ENCODE measurements at places on chromosomes 2 and 18.

DNA sequence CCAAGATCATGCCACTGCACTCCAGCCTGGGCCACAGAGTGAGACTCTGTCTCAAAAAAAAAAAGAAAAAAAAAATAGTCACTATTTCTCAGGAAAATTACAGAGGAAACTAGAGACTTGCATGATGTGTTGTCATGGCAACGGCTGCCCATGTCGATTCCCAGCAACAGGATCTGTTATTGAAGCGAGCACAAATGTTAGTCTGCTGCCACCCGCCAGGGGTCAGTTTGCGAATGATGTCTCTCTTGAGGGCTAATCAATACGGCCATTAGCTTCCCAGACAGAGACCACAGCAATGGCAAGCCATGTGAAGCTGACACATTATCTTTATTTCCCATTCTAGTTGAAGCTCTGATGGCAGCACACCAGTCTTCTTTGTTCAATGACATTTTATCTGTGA, 32.4 kb upstream of the ACYP2 start:
- no peak overlapping the region for H3K27ac ChIP-seq
- peaks cover 2% of the 10 kb centered on the region for H3K36me3 ChIP-seq
- DNase-seq = no peak
- H3K27me3 ChIP-seq = no peaks in the 10 kb centered on the region
- peaks cover 18% of the 10 kb centered on the region for H3K4me1 ChIP-seq

- H3K4me1 ChIP-seq = no peaks in the 10 kb centered on the region
- H3K27me3 ChIP-seq = no peaks in the 10 kb centered on the region
- no peak for DNase-seq
- no peak overlapping the region for H3K4me3 ChIP-seq
- no peak overlapping the region for H3K27ac ChIP-seq
These were observed 33.6 kb upstream of the ZSWIM2 start for GRCh38 chr2:186882511-186883071.

DNA sequence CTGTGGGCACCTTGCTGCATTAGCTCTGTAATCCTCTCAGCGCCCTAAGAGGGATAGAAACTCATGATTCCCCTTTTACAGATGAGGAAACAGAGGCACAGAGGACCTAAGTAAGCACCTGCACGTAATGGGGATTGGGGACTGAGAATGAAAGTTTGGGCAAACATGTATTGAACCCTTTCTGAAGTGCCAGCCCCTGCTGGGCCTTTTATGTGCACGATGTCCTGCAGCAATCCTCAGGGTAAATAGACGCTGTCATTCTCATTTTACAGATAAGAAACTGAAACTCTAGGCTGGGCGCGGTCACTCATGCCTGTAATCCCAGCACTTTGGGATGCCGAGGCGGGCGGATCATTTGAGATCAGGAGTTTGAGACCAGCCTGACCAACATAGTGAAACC, 117.4 kb downstream of the STPG4 start:
- peaks cover 14% of the 10 kb centered on the region for H3K4me1 ChIP-seq
- no peaks in the 10 kb centered on the region for H3K27me3 ChIP-seq
- H3K4me3 ChIP-seq = no peak overlapping the region

DNA sequence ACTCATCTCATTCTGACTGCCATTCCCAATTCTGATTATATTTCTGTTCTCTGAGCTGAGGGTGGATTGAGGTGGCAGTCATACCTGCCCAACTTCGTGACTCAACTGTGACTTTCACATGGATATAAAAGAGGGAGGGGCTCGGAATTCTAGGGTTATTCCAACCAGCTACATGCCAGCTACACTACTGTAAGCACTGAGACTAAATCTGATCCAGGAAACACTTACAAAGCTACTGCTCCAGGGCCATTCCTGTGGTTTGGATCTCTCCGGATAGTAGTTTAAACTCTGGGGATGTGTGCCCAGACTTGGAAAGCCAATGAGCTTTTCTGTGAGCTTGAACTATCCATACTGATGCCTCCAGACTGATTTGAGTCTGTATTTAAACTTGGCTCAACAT, 7.9 kb downstream of the MAP2 start:
- no peak for DNase-seq
- H3K4me3 ChIP-seq = no peak overlapping the region
- no peak overlapping the region for H3K27ac ChIP-seq
- no peaks in the 10 kb centered on the region for H3K4me1 ChIP-seq

DNA sequence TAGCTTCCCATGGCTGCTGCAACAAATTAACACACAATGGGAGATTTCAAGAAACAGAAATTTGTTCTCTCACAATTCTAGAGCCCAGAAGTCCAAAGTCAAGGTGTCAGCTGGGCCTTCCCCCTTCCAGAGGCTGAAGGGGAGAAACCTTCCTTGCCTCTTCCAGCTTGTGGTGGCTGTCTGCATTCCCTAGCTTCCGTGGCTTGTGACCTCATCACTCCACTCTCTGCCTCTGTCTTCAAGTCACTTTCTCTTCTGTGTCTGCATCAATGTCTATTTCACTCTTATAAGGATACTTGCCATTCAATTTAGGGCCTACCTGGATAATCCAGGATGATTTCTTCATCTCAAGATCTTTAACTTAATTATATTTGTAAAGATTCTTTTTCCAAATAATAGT, 16.8 kb upstream of the SRBD1 start:
- peaks cover 2% of the 10 kb centered on the region for H3K4me1 ChIP-seq
- no peak overlapping the region for H3K4me3 ChIP-seq
- DNase-seq = no peak

DNA sequence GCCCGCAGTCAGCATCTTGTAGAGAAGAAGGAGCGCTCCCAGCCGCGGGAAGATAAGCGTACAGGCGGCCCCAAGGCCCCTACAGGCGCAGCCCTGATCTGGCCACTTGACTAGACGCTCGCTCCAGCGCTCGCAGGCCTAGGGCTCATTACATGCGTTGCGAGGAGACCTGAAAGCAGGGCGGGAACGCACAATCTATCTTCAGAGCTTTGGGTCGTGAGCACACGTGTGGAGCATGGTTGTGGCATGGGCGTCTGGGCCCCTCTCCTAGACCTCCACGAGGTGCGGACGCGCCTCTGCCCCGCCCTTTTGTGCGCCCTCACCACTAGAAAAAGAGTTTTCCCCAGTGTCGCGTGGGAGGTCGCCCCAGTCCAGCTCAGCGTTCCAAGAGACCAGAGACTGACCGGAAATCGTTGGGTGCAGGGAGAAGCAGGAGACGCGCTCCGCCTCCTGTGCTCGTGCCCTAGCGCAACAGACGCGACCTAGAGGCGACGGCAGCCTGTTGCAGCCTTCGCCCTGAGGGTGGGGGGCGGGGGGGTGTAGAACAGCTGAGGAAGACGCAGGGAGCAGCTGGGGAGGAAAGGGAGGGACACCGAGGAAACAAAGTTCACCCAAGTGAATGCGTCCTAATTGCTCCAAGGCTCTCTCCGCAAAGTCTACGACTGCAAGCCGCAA, 12.6 kb downstream of the NR4A2 start:
- H3K36me3 ChIP-seq = peaks cover 4% of the 10 kb centered on the region
- H3K4me1 ChIP-seq = peaks cover 32% of the 10 kb centered on the region
- DNase-seq = no peak
- peaks cover 80% of the 10 kb centered on the region for H3K27me3 ChIP-seq
- no peak overlapping the region for H3K27ac ChIP-seq

GRCh38 chr2:12501469-12502158, 215.1 kb upstream of the TRIB2 start:
- H3K27ac ChIP-seq = peak overlapping the region; percentile 89
- no peaks in the 10 kb centered on the region for H3K27me3 ChIP-seq
- peaks cover 30% of the 10 kb centered on the region for H3K36me3 ChIP-seq
- peak; percentile 90 for DNase-seq
- peaks cover 96% of the 10 kb centered on the region for H3K4me1 ChIP-seq
- peak overlapping the region; percentile 28 for H3K4me3 ChIP-seq

DNA sequence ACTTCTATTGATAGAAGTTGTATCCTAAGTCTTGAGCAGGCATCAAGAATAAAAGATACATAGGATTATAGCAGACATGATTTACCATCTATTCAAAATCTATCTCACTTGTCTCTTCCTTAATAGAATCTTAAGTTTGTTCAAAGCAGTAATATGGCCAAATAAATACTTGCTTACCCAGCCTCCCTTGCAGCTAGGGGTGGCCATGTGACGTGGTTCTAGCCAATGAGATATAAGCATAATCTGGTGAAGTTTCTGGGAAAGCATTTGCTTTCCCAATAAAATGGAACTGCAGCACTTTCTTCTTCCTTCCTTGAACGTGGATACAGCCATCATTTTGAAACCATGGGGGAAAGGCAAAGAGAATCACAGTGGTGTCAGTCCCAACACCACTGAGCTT, 33.7 kb upstream of the SLC1A4 start:
- H3K4me3 ChIP-seq = no peak overlapping the region
- peaks cover 3% of the 10 kb centered on the region for H3K4me1 ChIP-seq
- DNase-seq = no peak
- H3K36me3 ChIP-seq = no peaks in the 10 kb centered on the region

DNA sequence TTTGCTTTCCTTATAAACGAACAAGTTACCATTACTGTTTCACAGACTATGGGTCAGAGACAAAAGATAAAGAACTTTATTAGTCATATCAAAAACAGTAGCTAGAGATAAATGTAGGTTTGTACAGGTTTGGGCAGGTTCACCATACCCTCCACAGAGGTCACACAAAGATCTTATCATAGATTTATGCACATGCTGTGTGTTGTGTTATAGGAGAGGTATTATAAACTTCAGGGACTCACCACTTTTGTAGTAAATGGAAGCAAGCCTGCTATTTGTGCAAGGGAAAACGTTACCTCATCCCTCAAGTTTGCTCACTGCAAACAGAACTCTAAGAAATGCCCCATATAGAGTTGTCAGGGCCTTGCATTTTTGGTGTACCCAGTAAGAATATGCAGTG, 584.5 kb upstream of the LRRTM1 start:
- no peaks in the 10 kb centered on the region for H3K36me3 ChIP-seq
- no peaks in the 10 kb centered on the region for H3K4me1 ChIP-seq
- no peak for DNase-seq
- H3K27ac ChIP-seq = no peak overlapping the region

DNA sequence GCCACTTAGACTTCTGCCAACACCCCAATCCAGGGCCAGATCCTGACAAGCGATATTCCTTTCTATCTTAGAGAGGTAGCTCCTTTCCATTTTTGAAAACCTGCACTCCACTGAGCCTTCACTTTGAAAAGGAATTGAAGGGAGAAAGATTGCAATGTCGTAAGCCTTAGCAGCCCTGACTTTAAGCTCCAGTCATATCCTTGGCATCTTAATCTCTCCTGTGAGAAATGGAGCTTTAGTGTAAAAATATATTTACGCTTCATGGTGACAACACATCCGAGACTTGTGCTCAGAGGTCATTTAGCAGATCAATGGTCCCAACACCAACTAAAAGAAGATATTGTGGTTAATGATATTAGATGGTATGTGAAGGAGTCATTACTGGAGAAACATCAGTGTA, 235.8 kb upstream of the MEX3C start:
- no peak overlapping the region for H3K27ac ChIP-seq
- no peaks in the 10 kb centered on the region for H3K36me3 ChIP-seq
- H3K27me3 ChIP-seq = peaks cover 20% of the 10 kb centered on the region
- DNase-seq = no peak
- no peak overlapping the region for H3K4me3 ChIP-seq

- H3K27me3 ChIP-seq = no peaks in the 10 kb centered on the region
- peaks cover 12% of the 10 kb centered on the region for H3K36me3 ChIP-seq
- no peak overlapping the region for H3K27ac ChIP-seq
These were observed 84.2 kb downstream of the SLC39A10 start for GRCh38 chr2:195741191-195741590.

DNA sequence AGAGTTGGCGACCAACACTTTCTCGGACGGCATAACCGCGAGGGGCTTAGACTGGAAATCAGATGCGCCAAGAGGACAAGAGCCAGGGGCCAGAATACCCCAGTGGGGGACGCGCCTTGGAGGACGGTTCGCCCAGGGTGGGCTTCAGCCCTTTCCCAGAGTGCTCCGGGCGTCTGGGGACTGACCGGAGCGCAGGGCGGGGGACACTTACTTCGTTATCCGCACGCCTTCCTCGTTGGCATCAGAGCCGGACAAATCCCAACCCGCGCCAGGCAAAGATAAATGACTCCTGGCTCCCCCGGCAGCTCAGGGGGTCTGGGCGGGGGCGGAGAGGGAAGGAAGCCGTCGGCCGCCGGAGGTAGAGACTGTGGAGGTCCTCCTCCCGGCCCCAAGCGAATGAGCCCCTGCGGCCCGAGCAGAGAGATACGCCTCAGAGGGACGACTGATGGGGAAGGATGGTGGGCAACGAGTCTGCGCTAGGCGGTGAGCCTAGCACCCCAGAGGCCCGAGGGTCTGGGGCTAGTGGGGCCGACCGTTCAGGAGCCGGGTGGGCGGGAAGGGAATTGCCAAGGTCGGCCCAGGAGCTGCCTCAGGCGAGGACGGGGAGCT, 4.7 kb upstream of the SATB2 start:
- H3K4me1 ChIP-seq = peaks cover 27% of the 10 kb centered on the region
- H3K27me3 ChIP-seq = peaks cover 70% of the 10 kb centered on the region
- peaks cover 16% of the 10 kb centered on the region for H3K36me3 ChIP-seq
- no peak for DNase-seq
- peak overlapping the region; percentile 39 for H3K4me3 ChIP-seq
- no peak overlapping the region for H3K27ac ChIP-seq

DNA sequence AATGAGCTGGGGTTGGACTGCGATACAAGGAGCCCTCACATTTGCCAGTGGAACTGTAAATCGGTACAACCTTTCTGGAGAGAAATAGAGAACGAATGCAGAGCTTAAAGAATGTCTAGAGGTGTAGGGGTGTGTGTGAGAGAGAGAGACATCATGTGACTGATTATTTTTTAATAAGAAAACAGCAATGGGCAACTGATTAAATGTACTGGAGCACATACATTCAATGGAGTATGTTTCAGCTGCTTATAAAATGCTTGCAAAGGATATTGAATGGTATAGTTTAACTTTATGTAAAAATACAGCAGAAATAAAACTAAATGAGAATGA, 391 bp upstream of the TMEM17 start:
- H3K27ac ChIP-seq = no peak overlapping the region
- peaks cover 31% of the 10 kb centered on the region for H3K27me3 ChIP-seq
- peak overlapping the region; percentile 73 for H3K4me3 ChIP-seq
- peaks cover 2% of the 10 kb centered on the region for H3K36me3 ChIP-seq
- H3K4me1 ChIP-seq = peaks cover 8% of the 10 kb centered on the region

DNA sequence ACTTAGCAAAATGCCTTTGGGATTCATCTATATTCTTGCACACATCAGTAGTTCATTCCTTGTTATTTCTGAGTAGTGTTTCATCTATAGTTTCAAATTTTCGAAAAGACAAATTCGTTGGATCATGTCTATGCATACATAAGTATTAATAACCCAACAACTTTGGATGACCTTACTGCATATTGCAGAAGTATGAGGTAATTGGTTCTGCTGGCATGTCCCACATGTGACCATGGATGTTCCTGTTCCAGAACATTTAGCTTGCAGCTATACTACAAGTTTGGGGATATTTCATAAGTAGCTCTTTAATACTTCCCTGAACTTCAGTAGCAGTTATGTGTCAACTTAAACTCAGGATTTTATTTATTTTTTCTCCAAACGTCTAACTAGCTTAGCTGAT, 44.9 kb downstream of the APLF start:
- no peak overlapping the region for H3K4me3 ChIP-seq
- H3K27me3 ChIP-seq = no peaks in the 10 kb centered on the region
- H3K36me3 ChIP-seq = peaks cover 6% of the 10 kb centered on the region
- no peaks in the 10 kb centered on the region for H3K4me1 ChIP-seq

DNA sequence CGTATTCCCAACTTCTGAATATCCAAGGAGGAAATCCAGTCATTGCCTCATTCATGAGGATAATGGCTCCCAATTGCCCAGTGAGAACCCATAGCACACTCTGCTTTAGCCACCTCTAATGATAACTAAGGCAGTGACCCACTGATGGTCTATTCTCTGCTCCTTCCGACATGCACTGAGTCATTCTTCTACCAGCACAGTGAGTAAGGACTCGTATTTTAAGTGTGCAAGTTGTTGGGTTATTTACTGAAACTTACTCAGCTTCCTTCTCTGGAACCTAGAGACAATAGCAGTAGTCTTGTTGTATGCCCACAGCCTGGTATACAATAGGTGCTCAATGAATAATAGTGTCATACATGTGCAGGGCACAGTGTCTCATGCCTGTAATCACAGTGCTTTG, 81.1 kb upstream of the ZNF397 start:
- no peak overlapping the region for H3K4me3 ChIP-seq
- no peaks in the 10 kb centered on the region for H3K27me3 ChIP-seq
- no peak for DNase-seq
- H3K36me3 ChIP-seq = no peaks in the 10 kb centered on the region
